ENCODE measurements at places on chromosomes 4 and X.

GRCh38 chr4:5874811-5875449, 18.0 kb downstream of the CRMP1 start:
- DNase-seq, result no peak

DNA sequence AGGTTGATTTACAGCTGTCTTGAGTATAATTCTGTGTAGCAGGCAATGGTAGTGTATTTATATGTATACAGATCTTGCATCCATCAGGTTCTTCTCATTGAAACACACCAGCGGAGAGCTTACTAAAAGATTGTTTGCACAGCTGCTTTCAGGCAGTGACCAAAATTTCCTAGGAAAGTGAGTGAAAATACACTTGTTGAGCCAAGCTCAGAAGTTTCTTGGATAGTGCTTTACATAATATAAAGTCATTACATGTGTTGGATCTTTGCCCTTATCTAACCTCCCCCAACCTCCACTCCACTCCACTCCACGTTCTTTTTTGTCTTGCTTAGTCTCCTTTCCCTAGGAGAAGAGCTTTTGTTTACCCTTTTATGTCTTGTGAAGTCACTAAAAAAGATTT, 34.1 kb downstream of the CNKSR2 start:
- DNase-seq, result no peak

GRCh38 chr4:119229908-119230687, 17.6 kb downstream of the USP53 start:
- DNase-seq, result no peak

DNA sequence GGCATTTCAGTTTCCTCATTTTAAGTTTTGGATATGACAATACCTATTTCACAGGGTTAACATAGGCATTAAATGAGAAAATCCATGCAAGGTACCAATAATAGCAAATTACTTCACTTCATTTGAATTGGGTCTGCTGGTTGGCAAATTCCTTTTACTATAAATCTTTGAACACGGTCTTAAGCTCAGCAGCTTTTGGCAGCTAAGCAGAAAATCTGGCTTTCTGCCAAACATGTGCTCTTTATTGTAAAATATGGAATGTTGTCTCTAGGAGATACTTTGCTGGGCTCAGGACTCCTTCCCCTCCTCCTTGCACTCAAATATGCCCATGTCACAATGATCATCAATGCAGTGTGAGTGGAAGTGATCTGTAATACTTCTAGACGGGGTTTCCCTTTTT, 16.8 kb upstream of the DMP1 start:
- DNase-seq, result no peak

DNA sequence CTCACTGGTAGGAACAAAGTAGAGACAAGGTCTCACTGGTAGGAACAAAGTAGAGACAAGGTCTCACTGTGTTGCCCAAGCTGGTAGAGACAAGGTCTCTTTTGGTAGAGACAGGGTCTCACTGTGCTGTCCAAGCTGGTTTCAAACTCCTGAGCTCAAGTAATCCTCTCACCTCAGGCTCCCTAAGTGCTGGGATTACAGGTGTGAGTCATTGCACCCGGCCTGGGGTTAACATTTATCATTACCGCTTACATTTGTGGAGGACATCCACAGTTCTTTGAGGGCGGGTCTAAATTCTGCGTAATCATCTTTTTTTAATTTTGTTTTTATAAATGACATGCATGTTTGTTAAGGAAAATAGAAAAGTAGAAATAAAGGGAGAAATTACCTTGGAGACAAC, 12.0 kb downstream of the RAB33B start:
- no peak for DNase-seq

DNA sequence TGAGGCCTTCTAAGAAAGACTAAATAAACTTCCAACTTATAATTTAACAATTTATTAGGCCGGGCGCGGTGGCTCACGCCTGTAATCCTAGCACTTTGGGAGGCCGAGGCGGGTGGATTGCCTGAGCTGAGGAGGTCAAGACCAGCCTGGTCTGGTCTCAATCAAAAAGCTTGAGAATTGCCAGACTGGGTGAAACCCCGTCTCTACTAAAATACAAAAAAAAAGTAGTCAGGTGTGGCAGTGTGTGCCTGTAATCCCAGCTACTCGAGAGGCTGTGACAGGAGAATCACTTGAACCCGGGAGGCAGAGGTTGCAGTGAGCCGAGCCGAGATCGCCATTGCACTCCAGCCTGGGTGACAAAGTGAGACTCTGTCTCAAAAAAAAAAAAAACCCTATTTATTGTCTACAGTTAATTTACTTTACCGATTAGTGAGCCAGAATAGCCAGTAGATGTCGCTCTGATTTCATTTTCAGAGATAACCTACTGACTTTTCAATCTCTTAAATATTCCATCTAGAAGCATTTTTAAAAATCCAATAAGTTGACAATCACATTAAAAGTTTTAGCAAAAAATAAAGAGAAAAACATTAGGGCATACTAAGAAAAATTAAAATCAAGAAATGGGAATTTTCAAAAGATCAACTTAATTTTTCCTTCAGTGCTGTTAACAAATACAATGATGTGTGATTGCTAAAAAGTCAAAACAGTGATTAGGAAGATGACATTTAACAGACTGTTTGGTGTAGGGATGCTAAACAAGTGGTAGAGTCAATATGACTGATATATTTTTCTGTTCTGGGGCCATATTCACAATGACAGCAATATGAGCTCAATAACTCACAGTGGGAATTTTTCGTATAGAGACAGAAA, 4.3 kb upstream of the SHROOM3 start:
- no peak for DNase-seq

DNA sequence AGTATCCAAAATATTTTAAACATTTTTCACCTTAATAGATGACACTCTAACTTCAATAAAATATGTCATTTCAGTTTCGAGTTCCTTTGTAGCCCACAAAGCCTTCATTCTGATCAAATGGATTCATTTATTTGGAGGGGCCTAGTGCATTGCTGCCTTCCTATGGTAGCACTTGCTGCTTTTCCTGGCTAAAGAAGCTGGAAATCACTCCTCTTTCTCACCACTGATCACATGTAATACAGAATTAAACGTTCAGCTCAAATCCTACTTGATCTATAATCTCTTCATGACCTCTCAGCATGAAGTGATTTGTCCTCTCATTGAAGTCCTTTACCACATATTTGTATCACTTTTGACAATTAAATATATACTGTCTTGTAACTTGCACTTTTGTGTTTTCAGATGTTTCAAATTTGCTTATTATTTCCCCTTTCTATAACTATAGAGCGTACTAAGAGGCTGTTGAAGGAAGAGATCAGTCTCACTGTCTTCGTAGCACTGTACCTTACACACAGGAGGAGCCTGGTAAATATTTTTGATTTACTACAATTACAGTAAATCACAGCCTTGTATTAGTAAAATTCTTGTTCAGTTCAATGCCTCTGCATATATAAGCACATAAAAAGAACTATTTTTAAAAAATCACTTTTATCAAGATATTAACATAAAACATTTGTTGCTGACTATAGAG, 555 bp downstream of the CFI start:
- no peak for DNase-seq

DNA sequence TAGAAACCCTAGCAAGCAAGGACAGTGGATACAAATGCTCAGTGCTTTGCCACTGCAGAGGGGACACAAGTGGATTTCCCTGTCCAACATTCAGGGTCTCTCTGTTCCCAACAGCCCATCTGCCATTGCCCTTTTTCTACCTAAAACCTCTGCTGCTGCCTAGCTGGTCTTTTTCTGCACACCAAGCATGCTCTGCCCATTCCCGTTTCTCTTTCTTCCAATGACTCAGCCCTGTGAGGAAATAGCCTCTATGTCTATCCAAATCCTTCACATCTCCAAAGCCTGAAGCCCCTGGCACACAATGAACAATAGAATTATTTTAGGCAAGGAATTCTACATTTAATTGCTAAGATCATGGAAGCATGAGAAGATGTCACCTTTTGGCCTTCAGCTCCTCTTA, 5.7 kb upstream of the AMELX start:
- no peak for DNase-seq

- DNase-seq, result no peak
These were observed 29.2 kb upstream of the AREG start for GRCh38 chr4:74415602-74416300.

- DNase-seq, result no peak
These were observed 970.8 kb upstream of the TENM3 start for GRCh38 chr4:181272422-181272821.

DNA sequence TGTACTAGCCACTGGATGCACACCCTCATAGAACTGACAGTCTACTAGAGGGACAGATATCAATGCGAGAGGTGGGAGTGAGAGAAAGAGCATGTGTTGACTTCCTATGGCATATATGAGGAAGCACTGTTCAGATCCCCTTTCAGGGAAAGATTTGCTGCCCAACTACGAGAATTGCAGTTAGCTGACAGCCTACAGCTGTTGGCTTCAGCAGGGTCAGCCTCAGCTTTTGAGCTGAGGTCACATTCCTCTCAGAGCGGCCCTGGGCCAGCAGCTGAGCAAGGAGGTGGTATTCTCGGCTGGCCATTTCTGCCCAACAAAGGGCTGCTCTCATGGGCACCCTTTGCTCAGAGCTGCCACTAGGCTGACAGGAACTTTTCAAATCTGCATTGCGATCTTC, 580.2 kb downstream of the MID1IP1 start:
- DNase-seq, result no peak

- no peak for DNase-seq
These were observed 566 bp downstream of the CORIN start for GRCh38 chr4:47837094-47837907.

GRCh38 chr4:176845636-176846035, 52.9 kb upstream of the VEGFC start:
- no peak for DNase-seq

DNA sequence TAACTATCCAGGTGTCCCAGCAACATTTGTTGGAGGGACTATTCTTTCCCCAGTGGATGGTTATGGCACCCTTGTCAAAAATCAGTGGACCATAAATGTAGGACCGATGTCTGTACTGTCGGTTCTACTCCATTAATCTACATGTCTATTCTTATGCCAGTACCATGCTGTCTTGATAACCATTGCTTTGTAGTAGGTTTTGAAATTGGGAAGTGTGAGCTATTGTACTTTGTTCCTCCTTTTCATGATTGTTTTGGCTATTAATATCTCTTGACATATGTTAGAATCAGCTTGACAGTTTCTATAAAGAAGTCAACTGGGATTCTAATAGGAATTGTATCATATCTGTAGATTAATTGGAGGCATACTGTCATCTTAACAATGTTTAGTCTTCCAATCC, 112.7 kb downstream of the HNRNPD start:
- no peak for DNase-seq

DNA sequence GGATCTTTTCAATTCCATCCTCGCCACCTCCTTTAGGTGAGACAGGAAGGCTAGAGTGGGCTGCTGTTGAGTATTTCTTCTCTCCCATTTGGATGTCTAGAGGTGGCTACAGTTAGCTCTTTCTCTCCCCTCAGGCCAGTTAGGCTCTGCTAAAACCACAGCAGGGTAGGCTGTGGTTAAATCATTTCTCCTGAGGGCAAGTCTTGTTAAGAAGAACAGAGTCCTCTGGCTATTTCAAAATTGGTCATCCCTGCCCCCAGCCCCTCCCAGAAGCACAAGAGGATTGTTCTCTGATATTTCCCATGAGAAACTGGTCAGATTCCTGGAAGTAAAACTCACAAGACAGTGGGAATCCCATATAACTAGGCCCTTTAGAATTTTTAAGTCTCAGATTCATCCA, 1359.5 kb downstream of the TECRL start:
- DNase-seq, result no peak

- DNase-seq, result no peak
These were observed 115.1 kb upstream of the GPM6A start for GRCh38 chr4:175927121-175927520.

DNA sequence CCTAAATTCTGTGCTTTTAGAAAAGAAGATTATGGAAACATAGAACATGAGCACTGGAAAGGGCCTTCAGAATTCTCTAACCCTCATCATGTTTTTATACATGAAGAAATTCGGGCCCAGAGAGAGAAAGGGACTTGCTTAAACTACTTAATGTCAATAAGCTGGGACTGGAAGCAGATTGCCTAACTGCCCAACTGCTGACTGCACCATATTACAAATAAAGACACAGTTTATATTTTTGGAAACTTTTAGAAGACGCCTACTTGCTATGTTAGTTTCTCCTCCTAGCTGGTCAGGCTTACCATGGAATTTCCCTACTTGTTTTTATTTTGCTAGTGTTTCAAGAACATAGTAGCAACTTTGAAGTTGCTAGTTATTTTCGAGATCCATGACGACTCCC, 47.1 kb downstream of the SLC9A6 start:
- no peak for DNase-seq

DNA sequence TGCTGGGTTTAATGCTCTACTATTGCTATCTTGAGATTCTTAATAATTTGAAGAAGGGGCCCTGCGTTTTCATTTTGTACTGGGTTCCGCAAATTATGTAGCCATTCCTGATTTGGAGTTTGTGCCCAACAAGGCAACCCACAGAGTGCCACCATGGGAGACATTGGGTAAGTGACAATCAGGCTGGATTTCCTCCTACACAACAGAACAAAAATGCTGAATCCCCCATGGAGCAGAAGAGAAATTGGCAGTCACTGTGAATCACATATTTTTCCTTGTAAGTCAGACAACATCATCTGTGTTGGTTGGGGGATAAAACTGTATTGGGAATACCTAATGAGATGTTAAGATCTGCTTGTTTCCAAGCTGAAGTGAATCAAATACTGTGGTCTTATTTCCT, 80.9 kb downstream of the CNGA2 start:
- DNase-seq, result no peak

- no peak for DNase-seq
These were observed 108.4 kb upstream of the FAM241A start for GRCh38 chr4:112036886-112037285.

- DNase-seq, result no peak
These were observed 88.3 kb downstream of the FHDC1 start for GRCh38 chr4:153024466-153024865.

GRCh38 chr4:76144546-76144945, 3.7 kb downstream of the NUP54 start:
- DNase-seq, result no peak

DNA sequence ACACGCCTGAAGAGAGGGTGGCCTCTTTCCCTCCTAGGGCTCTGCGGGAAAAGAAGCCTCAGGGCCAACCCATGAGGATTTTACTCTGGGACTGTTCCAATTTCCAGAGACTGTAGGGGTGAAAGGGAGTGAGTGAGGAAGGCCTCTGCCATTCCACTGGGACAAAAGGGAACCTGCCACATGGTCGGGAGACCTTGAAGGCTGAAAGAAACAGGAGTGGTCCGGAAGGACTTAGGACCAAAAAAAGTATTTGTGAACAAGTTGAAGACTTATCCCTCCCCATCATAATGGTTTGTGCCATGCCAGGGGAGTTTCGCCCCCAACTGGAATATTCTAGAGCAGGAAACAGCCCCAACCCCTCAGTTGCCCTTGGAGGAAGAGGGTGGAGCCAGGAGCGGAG, at the start of gene TEX13B:
TSS of gene TEX13B (minus strand) at position 15 of the 400 bp plus-strand sequence. CDS start 243 bp downstream, outside the sequence.
- no peak for DNase-seq
